ENCODE measurements at places on chromosomes 3 and 15. TPM values are rescaled to one million over a fixed set of nuclear protein-coding genes. Genes with fewer than 3 reads are reported as not detected.

DNA sequence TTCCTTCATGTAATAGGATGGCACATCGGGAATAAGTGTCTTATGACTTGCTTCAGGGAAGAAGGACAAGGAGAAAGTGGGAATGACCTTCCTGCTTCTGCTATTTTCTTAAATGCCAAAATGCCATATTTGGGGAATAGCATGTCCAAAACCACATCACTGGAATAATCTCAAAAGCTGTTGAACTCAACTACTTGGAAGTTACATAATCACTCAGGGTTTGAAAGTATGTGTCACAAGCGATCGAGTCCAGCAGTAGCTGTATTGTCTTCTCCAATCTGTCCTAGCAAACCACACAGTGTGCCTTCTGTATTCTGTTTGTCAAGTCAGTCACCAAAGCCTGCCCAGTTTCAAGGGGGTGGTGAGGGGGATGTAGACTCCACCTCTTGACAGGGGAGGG is 58.3 kb upstream of the GADL1 start:
- DNase-seq = no peak

DNA sequence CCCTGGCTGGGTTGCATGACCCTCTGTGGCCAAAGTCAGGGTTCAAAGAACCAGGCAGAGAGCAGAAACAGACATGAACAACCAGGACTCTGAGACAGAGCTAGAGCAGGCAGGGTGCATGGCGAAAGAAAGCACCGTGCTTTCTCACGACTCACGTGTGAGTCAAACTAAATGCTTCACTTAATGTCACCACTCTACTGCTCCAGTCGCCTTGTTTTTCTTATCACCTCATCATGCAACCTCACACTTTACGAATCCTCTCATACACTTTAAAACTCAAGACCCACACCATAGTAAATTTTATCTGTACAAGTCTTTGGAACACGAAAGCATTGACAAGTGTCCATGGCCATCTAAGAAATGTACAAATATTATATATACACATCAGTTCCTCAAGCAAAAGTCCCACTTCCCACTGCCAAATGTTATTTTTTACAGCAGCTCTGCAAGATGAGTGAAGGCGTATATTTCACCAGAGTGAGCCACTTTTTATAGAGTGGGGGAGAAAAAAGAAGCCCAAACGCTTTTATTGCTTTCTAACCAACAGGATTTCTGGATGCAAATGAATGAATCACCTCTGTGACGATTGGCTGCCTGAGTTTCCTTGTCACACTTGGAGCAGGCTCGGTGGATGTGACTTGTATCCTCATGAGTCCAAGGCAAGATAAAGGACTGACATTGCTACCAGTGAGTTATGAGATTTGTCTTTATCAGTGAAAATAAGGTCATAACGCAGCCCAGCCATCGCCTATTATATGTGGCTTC is 16.0 kb upstream of the MEGF11 start:
- peak; percentile 88 for DNase-seq

GRCh38 chr3:167728176-167728575 is 6.5 kb downstream of the PDCD10 start:
- peak; percentile 32 for DNase-seq

DNA sequence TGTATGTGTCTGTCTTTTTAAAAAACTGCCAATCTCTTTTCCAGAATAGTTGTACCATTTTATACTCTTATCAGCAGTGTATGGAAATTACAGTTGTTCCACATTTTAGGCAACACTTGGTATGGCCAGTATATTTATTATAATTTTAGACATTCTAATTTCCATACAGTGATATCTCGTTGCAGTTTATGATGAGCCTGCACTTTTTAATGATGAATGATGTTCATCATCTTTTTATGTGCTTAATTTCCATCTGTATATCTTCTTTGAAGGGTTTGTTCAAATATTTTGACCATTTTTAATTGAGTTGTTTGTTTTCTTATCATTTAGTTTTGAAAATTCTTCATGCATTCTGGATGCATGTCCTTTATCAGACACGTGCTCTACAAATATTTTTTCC is 57.0 kb upstream of the UBE2E2 start:
- no peak for DNase-seq

The DTX3L gene
- total RNA-seq = 30.6 TPM

GRCh38 chr15:99844150-99844549 is 110.9 kb upstream of the LYSMD4 start:
- no peak for DNase-seq

The GOLGA8T gene
- not detected for total RNA-seq

The CCR9 gene
- total RNA-seq = not detected

The AQP9 gene
- under 0.01 TPM for total RNA-seq

- peak; percentile 72 for DNase-seq
Observed at GRCh38 chr3:158106766-158107471, 699 bp upstream of the SHOX2 start.

DNA sequence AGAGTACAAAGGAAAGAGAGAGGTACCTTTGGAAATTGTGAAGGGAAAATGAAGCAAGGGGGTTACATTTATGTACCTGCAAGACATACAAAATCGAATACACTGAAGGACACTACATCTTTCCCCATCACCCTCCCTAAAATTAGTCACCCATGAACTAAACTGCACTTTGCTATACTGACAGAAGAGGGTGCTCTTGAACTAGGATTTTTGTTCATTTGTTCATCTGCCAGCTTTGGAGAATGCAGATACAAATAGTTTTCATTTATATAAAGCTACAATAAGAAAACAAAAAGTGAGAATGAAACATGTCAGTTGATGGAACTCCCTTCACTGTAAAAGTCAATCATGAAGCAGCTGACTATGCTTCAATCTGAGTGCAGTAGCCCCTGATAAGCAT is 55.7 kb downstream of the PCCB start:
- no peak for DNase-seq

The RETNLB gene
- not detected for total RNA-seq

DNA sequence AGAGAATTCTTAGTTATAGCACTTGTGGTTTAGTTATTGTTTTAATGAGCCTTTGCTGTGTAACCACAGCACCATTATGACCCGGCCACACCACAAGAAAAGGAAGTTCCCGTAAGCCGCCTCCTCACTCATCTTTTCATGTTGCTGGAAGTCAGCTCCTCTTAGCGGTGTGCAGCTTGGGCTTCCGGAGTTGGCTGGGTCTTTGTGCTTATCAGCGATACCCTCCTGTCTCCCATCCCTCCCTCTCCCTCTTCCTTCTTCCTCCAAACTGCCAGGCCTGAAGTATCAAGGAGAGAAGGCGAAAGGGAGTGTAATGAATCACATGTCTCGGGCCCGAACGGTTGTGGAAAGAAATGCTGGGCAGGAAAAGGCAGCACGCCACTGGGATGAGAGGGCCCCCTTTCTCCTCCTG is 353.5 kb downstream of the MCTP2 start:
- no peak for DNase-seq
